Mucosa of gallbladder (tissue), 1 donor: ENCODE measurements at places on chromosomes 1 and 21.

GRCh38 chr1:67991546-67991945, 58.9 kb downstream of the DIRAS3 start:
- no peak for DNase-seq

DNA sequence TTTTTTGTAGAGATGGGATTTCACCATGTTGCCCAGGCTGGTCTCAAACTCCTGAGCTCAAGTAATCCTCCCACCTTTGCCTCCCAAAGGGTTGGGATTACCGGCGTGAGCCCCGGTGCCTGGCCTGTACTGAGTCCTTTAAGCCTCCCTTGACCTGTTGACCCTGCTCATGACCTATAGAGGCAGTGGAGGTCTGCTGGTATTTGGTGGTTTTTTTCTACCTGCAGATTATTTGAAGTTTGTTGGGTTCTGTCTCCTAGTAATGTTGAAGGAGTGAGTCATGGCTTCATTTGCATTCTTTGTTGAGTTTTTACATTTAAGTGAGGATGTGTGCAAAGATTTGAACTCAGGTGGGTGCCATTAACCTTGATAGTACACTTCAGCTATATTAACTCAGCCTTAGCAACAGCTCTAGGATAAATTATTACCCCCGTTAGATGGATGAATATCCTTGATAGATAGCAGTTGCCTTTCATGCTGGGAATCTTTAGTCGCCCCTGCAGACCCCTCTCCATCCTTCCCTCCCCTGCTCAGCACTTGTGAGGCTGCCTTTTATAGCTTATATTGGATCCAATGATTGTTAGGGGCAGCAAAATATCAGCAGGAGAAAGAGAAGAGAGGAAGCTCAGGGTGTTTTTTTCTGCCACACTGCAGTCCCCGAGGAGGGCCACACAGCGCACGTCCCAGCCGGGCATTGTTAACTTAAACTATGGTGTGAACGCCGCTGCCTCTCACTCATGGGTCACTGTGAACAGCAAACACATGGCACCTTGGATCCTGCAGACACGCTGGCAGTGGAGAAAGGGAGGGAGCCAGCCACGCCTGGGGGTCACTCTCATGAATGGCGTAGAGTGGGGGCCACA, 14.9 kb upstream of the NPPB start:
- no peak for DNase-seq

GRCh38 chr21:44792702-44793591, 8.7 kb downstream of the UBE2G2 start:
- peak; percentile 53 for DNase-seq

- DNase-seq: no peak
Measured at GRCh38 chr1:216076751-216077150, 346.5 kb downstream of the USH2A start.

- no peak for DNase-seq
Measured at GRCh38 chr1:44695671-44696070, 21.2 kb downstream of the ARMH1 start.

- DNase-seq: no peak
Measured at GRCh38 chr1:38293567-38293966, 247.0 kb upstream of the POU3F1 start.

DNA sequence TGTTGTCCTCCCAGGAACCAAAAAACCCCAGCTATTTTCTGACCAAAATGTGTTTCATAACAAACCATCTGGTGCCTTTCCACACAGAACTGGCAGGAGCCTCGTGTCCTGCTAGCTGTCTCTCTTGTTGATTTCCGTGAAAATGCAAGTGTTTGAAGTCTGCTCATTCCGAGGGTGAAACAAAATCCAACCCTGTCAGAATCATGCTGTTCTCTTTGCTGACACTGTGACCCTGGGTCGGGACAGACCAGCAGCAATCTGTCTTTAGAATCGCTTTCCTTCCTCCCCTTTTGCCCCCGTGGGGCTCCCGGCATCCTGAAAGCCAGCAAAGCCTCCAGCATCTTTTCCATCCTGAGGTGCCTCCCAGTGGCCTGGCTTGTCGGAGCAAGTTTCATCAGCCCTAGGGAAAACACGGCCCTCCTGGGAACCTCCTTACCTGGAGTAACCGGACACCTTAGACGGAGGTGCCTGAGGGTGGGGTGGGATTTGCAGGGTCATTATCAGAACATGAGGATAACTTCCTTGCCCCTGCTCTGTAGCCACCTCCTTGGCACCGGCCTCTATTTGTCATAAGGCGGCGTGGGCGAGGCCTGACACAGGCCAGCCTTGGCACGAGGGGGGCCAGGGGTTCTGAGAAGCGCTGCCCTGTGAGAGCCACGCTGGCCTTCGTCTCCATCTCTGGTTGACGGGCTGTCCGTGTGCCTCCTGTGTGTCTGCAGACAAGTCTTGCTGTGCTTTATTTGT, 24.9 kb downstream of the LDLRAP1 start:
- DNase-seq: no peak

DNA sequence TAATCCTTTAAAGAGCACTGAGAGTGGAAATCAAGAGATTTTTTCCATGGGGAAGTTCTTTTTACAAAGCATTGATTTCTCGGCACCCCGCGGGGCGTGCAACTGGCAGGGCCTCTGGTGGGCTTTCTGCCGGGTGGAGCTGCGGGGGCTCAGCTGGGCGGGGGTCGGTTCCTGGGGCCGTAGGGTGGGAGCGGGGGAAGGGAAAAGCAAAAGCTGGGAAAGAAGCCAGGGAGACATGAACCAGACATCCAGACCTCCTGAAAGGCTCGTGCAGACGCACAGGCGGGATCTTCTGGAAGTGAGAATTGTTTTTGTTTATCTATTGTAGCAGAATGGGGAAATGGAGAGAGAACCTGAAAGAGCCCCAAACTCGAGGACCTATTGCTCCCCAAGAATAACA, 235.2 kb downstream of the FAM72C start:
- no peak for DNase-seq

DNA sequence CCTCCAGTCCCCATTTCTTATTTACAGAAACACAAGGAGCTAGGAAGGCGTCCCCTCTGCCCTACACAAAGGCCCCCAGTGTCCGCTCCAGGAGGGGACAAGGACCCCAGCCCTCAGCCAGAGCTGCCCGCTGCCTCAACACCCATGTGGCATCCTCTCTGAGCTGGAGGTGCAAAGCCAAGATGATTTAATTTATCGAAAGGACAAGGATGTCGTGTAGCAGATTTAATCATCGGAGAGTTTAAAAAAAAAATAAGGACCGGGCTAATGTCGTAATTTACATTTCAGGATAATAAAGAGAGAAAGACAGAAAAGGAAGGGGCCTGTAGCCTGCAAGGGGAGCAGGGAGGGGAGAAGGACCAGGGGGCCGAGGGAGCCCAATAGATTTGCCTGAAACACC, 68.3 kb upstream of the CASZ1 start:
- no peak for DNase-seq

DNA sequence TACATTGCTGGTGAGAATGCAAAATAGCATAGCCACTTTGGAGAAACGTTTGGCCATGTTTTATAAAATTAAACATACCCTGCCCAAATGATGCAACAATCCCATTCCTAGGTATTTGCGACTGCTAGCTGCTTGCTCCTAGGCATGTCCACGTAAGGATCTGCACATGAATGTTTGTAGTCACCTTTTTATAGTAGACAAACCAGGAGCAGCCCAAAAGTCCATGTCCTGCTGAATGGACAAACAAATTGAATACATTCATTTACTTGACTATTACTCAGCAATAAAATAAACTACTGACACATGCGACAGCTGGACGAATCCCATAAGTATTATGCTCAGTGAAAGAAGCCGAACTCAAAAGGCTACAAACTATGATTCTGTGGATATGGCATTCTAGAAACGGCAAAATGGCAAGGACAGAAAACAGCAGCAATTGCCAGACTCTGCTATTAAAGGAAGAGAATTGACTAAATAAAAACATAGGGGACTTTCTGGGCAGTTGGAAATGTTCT, 161.9 kb upstream of the GALNT2 start:
- no peak for DNase-seq

GRCh38 chr1:228293816-228294500, 86.1 kb downstream of the OBSCN start:
- DNase-seq: no peak

DNA sequence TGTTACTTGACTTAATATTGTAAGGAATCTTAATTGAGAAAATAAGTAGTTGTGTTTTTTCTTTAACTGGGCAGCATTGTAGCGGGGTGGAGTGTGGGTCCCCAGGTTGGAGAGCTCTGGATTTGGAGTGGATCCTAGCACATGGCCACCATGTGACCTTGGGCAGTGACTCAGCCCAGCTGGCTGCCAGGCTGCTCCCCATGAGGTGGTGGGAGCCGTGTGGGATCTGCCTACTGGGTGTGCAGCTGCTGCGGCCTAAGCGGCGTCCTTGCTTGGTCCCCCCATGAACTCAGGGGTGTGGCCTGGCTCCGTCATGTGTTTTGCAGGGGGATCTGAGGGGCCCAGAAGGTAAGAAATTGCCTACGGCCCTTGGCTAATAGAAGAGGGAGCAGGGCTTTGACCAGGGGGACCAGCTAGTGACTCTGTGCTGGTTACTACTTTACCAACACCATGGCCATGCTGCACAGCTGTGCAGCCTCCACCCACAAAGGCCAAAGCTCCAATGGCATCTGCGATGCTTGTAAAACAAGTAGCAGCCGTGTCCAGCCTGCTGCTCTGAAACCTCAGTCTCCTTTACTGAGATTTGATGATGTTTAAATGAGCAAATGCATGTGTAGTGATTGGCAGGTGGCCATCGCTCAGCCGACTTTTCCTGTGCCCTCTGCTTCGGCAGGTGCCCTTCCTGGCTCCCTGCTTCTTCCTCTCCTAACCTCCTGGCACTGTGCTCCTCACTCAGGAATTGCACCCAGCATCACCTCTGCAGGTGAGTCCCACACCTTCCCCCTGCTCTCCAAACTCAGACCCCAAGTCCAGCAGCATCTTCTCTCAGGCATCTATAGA, 68.3 kb downstream of the ADARB1 start:
- DNase-seq: no peak

- no peak for DNase-seq
Measured at GRCh38 chr1:99728494-99729235, 37.8 kb downstream of the FRRS1 start.

GRCh38 chr1:88612773-88613172, 71.3 kb upstream of the PKN2 start:
- DNase-seq: no peak

DNA sequence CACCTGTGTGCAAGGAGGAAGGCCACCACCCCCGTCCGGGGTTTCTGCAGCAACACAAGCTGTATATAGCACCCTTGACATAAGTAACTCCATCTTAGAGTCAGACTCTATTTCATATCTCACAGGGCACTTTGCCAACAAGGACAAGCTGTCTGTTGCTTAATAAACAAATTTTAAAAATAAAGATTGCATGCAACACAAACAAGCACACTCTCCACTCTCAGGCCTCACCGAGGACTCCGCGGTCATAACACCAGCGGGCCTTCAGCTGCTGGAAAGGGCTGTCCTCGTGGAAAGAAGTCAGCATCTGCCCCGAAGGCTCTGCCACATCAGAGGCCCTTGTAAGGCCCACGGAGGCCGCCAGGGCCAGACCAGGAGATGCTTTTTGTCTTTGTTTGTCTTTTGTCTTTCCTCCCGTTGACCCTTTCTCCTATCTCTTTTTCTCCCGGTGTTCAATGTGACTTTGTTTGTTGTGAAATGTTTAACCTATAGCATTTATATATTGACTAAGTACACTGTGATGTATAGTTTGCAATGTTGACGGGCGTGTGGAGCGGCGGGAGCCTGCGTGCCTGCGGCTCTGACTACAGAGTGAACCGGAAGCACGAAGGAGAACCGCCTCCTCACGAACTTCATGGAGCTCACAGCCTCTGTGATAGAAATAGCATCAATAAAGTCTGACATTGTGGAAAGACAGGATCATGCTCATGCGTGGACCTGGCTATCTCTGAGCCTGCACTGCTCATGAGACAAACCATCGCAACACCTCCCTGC, 24.1 kb downstream of the MEGF6 start:
- no peak for DNase-seq

DNA sequence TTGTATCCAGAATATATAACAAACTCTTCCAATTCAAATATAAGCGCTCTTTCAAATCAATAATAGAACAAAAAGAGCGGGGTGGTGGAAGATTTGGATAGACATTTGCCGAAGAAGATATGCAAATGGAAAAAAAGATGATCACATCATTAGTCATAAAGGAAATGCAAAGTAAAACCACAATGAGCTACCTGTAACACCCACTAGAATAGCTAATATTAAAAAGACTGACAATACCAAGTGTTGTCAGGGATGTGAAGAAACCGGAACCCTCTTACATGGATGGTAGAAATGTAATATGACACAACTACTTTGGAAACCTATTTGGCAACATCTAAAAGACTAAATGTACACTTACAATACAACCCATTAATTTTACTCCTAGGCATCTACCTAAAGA, 5.7 kb upstream of the TRAF5 start:
- DNase-seq: no peak

DNA sequence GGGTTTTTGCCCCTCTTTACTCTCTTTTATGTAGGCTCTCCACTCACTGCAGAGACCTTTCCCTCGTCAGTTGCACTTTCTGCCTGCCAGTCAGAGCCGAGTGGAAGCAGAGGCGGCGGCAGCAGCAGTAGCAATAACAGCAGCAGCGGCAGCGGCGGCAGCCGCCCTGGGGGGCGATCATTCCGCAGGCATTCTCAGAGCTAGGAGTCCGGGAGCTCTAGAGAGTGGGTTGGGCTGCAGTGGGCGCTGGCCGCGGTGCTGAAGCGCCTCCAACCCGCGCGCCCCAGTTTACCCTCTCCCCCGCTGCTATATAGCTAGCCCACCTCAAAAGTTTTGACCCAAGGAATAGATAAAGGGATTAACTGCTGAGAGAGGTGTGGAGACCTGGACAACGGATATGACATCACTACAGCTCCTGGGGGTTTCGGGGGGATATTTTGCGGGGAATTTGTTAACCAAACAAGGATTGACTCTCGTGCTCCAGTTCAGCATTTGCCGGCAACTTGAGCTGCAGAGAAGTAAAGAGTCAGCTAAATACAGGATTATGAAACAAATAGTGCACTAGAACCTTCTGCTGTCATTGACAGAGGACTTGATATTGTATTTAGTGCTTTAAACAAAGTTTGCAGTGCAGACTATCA, at the start of gene OLFM3:
Gene OLFM3, minus strand, starts transcription at position 102 of the 641 bp plus-strand sequence.
- DNase-seq: no peak

GRCh38 chr1:3688356-3689137, 36.2 kb downstream of the TP73 start:
- no peak for DNase-seq

- DNase-seq: no peak
Measured at GRCh38 chr21:42486531-42486930, 9.5 kb downstream of the RSPH1 start.

DNA sequence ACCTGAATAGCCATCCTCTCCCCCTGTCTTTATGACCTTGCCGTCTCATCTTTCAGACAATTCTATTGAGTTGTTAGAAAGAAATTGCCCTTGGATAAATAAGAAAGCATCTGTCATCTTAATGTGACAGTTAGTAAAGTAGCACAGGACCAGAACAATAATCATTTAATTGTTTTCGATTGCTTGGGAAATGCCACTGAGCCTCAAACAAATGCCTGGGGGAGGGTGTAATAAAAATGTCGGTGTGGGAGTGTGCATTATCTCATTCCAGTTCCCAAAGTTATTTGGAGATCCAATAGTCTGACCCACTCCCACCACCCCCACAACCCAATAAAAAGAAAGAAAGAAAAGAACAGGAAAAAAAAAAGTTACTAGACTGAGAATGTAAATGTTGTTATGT, 509.3 kb upstream of the LRRC7 start:
- DNase-seq: no peak
